ENCODE measurements at places on chromosomes 7 and 10. TPM values are rescaled to one million over a fixed set of nuclear protein-coding genes. Genes with fewer than 3 reads are reported as not detected.

The NKX2-3 gene
- total RNA-seq = 2.8 TPM

The LRRTM3 gene
- not detected for total RNA-seq

The SPDYE11 gene
- total RNA-seq = not detected

DNA sequence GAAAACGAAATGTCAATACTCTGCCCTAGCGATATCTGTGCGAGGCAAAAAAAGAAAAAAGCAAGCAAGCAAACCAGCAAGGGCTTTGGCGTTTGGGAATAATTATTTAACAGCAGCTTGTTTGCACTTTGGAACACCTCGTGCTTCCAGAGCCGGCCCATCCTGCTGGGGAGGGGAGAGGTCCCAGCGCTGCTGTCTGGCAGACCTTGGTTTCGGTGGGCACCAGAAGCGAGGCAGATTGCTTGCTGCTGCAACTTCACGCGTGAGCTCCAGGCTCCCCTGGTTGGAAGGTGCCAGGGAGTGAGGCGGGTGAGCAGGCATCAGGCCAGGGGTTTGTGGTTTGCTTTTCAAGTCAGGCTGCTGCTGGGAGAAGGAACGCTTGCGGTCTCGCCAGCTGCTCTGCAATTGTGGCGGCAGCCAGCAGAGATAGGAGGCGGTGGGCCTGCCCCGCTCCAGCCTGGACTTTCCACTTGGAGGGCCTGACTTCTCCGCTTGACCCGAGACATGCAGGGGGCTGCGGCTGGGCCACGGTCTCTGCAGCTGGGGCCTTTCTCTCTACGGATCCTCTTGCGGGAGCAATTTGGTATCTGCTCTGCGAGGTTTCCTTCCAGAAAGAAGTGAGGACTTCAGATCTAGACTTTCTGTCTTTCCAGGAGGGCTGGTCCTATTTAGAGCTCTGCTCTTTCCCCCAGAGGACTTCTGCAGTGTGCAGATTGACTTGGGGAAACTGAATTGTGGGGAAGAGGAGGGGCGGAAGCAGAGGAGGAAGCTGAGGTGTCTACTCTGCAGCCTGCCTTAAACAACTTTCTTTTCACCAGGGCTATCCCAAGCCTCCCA, 131.4 kb downstream of the PRPF18 start:
- no peak for DNase-seq

GRCh38 chr10:50508315-50509051, 115.3 kb downstream of the SGMS1 start:
- no peak for DNase-seq

DNA sequence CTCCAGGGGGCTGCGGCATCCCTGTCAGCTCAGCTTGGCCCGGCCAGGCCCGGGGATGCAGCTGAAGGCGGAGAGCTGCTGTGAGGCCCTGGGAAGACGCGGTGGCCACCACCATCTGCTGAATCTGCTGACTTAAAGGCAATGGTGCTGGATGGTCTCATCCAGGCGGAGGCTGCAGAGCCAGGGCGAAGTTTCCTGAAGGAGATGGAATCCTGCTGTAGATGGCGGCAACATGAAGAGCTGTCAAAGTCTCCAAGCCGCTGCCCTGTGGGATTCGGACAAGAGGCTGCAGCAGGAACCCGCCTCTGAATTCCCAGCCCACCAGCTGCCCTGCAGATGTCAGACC, 200.1 kb downstream of the PTPRN2 start:
- DNase-seq = no peak

DNA sequence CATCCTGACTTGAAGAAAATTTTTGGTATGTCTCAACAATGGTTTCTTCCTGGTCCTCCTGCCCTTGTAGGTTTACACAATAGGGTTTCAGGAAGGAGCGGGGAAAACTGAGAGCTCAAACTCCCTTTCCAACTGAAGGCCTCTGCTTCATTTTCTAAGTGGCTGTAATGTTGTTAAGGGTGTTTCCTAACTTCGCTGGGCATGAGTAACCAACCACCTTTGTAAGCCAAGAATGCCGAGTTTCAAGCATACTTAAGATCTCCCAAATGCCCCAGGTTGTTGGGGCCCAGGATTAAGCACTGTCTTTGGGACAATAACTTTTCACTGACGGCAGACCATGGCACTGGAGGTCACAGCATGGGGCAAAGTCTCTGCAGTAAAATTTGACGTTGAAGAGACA, 33.6 kb upstream of the DRGX start:
- no peak for DNase-seq

DNA sequence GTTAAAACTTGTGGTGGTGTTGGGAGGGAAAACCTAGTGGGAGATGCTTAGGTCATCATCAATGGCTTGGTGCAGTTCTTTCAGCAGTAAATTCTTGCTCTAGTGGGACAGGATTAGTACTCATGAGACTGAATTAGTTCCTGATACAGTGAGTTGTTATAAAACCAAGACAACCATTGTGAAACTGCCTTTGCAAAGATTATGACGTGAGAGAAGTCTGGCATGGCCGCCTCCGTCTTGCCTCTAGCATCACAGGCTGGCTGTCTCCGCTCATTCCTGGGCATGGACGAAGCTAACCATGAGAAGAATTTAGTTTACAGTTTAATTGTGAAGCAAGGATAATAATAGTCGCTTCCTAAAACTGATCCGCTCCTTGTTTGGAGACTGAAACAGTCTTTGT, 186.4 kb downstream of the KIF20B start:
- no peak for DNase-seq

- no peak for DNase-seq
Measured at GRCh38 chr10:44237364-44238049, 147.4 kb downstream of the CXCL12 start.

DNA sequence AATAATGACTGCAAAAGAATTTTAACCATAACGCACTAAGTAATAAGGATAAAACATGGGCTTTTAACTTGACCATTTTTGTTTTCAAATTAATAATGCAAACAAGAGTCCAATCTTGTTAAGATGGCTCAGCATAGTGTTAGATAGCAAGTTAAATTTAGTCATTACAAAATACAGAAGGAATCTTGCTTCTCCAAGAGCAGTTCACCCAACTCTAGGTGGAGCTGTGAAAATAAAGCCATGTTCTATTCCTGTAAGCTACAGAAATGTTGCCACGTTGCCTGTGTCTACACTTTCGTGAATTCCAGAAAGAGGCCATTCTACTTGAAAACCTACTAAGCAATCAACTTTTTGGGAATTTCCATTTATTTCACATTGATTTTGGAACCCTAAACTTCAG, 191.9 kb downstream of the SFMBT2 start:
- no peak for DNase-seq

DNA sequence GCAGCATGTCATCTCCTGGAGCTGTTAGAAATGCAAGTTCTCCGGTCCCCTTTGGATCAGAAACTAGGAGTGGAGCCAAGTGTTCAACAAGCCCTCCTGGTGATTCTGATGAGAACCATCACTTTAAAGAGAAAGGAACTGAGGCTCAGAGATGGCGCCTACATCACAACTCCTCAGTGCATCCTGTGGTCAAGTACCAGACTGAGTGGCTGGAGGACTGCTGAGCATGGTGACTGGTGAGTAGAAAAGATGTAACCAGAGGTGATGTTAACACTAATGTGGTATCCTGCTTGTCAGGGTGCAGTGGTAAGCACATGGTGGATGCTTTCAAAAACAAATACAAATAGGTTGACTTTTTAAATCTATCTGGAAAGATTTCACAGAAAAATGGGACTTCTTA, 3.5 kb upstream of the OIT3 start:
- no peak for DNase-seq

- no peak for DNase-seq
Measured at GRCh38 chr7:2894118-2894940, 50.2 kb upstream of the GNA12 start.

GRCh38 chr10:76382381-76382851, 951.0 kb downstream of the LRMDA start:
- DNase-seq = no peak

GRCh38 chr7:38452681-38453108, 178.5 kb downstream of the AMPH start:
- no peak for DNase-seq

Measured in mesenteric fat pad (tissue), 1 donor.